Mesangial cell (primary cell): ENCODE measurements at places on chromosomes 16 and 17. TPM values are rescaled to one million over a fixed set of nuclear protein-coding genes. Genes with fewer than 3 reads are reported as not detected.

NF1 gene
- total RNA-seq = 28.2 and 39.7 TPM in 2 replicates

SPATA32 gene
- total RNA-seq = not detected in 2 replicates

TMEM132E gene
- total RNA-seq = not detected in 2 replicates

ZSWIM7 gene
- 24.5 and 33.6 TPM in 2 replicates for total RNA-seq

CHST4 gene
- not detected in 2 replicates for total RNA-seq

SLC5A11 gene
- total RNA-seq = not detected in 2 replicates
